Pancreas (tissue), 10 donors: ENCODE measurements at places on chromosomes 13 and 19. TPM values are rescaled to one million over a fixed set of nuclear protein-coding genes. Genes with fewer than 3 reads are reported as not detected.

Gene KCNC3
- 7.1 TPM for polyA plus RNA-seq

Gene GJB2
- polyA plus RNA-seq = 0.68 TPM

DNA sequence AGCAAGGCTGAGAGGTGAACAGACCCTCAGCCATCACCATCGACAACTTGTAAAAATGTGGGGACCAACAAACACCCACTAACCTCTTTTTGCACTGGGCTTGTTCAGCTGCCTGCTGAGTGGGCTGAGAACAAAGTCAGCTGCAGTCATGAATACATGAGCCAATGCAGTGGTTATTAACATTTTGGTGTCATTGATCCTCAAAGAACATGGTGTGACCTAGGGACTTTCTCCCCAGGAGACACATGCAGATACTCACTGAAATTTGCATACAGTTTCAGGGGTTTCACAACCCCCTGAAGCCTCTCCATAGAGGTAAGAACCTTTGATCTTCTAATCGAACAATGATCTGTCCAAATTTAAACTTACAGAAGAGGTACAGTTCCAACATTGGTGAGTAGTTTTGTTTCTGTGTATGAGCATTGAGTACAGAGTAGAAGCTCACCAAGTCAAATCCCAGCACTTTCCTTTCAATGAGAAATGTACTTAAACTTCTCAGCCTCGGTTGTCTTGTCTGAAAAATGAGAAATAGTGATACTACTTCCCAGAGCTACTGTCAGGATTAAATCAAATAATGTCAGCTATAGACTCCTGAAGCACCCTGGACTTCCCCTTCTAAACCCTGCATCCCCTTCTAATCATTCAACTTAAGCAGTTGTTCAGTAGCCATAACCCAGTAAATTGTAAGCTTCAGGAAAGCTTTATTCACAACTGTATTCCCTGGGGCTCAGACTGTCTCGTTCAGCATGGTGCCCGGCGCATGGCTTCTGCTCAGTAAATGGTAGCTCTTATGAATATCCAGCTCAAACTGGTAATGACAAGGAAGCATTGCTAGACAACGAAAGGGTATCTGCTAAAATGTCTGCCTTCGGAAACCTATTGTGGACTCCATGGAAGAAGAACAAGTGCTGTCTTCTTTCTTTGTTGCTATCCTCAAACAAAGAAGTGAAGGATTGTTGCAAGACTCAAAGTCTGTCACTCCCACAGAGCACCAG, 148.7 kb downstream of the FOXO1 start:
- no peak overlapping the region for H3K4me3 ChIP-seq
- peaks cover 23% of the 10 kb centered on the region for H3K4me1 ChIP-seq
- no peak for DNase-seq
- peak overlapping the region; percentile 28 for H3K27ac ChIP-seq
- no peaks in the 10 kb centered on the region for H3K27me3 ChIP-seq
- no peaks in the 10 kb centered on the region for H3K36me3 ChIP-seq

GRCh38 chr19:6707658-6708018, 12.8 kb downstream of the C3 start:
- no peaks in the 10 kb centered on the region for H3K4me1 ChIP-seq
- H3K4me3 ChIP-seq = no peak overlapping the region
- H3K36me3 ChIP-seq = no peaks in the 10 kb centered on the region
- DNase-seq = no peak
- H3K27me3 ChIP-seq = no peaks in the 10 kb centered on the region
- no peak overlapping the region for H3K27ac ChIP-seq

- H3K36me3 ChIP-seq = peaks cover 7% of the 10 kb centered on the region
- no peak overlapping the region for H3K27ac ChIP-seq
- H3K4me1 ChIP-seq = peaks cover 29% of the 10 kb centered on the region
Observed at GRCh38 chr19:38713227-38713649, 31.0 kb downstream of the CAPN12 start.

DNA sequence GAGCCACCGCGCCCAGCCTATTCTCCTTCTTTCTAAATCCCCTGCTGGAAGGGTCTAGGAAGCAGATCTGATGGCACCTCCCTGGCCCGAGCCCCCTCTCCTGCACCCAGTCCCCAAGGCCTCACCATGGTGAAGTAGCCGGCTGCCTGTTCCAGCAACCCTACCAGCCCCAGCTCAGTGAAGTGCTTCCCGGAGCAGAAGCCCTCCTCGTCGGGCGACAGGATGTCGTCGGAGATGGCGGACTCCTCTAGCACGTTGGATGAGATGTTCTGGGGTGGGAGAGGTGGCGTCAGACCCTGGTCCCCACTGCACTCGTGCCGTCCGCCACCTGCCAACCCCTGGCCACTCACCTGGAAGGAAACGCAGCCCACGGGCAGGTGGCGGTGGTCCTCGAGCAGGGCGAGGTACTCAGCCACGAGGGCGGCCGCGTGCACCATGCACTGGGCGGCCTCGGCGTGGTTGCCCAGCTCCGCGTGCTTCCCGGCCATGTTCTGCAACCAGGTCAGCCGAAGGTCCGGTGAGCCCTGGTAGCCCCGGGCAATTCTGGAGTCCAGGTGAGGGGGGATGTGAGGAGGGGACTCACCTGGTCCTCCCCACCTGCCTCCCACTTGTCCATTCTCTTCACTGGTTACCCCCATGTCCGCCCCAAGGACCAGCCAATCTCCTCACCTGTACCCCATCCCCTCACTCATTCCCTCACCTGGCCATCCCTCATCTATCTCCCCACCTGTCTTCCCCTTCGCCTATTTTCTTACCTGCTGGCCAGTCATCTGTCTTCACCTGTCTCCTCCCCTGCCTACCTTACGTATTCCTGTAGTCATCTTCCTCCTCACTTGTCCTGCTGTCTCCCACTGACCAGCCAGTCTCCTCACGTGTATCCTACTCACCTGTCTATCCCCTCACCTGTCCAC, 11.5 kb upstream of the KANK2 start:
- H3K4me3 ChIP-seq = no peak overlapping the region
- H3K36me3 ChIP-seq = no peaks in the 10 kb centered on the region
- H3K27me3 ChIP-seq = no peaks in the 10 kb centered on the region

DNA sequence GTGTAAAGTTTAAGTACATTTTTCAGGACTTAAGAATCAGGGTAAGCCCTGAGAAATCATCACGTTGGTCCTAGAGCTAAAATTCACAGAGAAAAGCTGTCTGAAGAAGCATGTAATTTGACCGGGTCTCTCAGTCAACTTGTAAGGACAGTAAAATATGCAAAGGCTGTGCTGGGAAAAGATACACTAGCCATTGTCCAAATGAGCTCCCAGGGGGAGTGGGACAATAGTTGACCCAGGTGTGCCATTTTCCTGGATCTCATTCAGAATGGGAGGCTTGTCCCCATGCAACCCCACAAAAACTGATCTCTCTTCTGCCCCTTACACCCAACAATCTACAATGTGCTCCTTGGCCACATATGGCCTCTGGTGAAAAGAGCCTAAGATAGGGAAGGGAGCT, 437.9 kb downstream of the KLF12 start:
- no peaks in the 10 kb centered on the region for H3K36me3 ChIP-seq
- no peaks in the 10 kb centered on the region for H3K27me3 ChIP-seq
- H3K27ac ChIP-seq = no peak overlapping the region

DNA sequence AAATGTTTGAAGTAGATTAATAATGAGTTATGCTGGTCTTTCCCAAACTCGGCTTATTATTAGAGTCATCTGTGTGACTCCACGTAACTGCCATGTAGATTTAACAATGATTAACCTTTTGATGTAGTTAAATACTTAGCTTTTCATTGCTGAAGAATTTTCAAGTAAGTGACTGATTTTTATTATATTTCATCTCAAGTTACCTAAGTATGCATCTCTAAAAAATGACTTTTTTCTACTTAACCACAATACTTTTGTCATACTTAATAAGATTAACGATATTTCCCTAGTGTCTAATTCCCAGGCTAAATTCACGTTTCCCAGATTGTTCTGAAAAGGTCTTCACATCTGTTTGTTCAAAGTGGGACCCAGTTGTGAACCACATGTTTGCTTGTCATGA, 17.8 kb downstream of the BIVM start:
- H3K27ac ChIP-seq = no peak overlapping the region
- H3K4me1 ChIP-seq = no peaks in the 10 kb centered on the region
- no peak for DNase-seq
- no peaks in the 10 kb centered on the region for H3K27me3 ChIP-seq
- no peak overlapping the region for H3K4me3 ChIP-seq
